ENCODE measurements at places on chromosomes 3 and 15.

DNA sequence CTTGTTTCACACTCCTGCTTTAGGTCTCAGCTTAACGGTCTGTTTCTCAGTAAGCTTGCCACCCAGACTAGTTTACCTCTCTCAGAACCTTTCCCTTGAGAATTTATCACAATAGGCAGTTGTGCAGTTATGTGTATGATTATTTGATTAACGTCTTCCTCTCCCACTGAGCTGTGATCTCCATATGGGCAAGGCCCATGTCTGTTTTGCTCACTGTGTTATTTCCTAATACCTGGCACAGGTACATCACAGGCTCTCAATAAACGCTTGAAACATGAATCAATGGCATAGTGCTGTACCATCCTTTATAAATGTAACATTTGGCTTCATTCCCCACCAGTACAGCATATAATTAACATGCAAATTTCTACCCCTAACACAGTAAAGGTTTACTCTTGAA lies 29.1 kb upstream of the RARRES1 start:
- H3K36me3 ChIP-seq, result no peaks in the 10 kb centered on the region
- no peak overlapping the region for H3K4me3 ChIP-seq
- DNase-seq, result no peak
- H3K27me3 ChIP-seq, result no peaks in the 10 kb centered on the region

GRCh38 chr3:117160176-117160575 lies 450.6 kb downstream of the TUSC7 start:
- no peaks in the 10 kb centered on the region for H3K4me1 ChIP-seq
- no peaks in the 10 kb centered on the region for H3K27me3 ChIP-seq
- no peak overlapping the region for H3K4me3 ChIP-seq
- no peak overlapping the region for H3K27ac ChIP-seq
- H3K36me3 ChIP-seq, result no peaks in the 10 kb centered on the region

DNA sequence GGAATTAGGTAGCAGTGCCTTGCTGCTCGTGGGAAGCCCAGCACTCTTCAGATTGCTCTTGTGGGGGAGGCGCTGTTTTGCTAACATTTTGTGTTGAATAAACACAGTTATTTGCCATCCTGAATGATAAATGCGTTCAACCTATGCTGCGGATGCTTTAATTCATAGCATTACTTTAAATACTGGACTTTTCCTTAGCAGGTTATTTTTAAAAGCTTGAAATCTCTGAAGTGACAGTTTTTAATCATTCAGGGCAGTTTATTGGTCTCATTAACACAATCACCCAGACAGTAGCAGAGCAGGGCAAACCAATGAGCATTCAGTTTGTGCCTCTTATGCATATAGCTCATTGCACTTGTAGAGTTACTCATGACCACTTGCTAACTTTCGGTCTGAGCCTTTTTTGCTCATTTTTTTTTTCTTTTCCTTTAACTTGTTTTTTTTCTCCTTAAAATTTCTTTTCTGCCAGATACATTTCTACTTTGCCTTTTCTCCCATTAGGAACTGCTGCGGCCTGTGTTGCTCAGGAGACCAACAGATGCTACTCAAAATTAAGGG lies 5.2 kb downstream of the CACNA2D3 start:
- no peaks in the 10 kb centered on the region for H3K36me3 ChIP-seq
- H3K27ac ChIP-seq, result no peak overlapping the region
- H3K4me1 ChIP-seq, result peaks cover 6% of the 10 kb centered on the region

DNA sequence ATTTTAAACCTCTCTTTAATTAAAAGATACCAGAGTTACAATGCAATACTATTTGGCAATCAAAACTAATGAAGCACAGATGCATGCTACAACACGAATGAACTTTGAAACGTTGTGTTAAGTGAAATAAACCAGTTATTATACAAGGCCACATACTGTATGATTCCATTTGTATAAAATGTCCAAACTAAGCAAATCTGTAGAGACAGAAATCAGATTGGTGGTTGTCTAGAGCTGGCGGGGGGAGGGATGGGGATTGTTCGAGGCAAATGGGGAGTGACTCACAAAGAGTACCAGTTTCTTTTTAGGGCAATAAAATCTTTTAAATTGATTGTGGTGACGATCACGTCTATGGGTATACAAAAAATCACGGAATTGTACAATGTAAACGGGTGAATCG lies 677.0 kb downstream of the NTRK3 start:
- no peak for DNase-seq
- H3K4me3 ChIP-seq, result no peak overlapping the region
- no peak overlapping the region for H3K27ac ChIP-seq
- no peaks in the 10 kb centered on the region for H3K27me3 ChIP-seq
- no peaks in the 10 kb centered on the region for H3K4me1 ChIP-seq
- no peaks in the 10 kb centered on the region for H3K36me3 ChIP-seq

- H3K36me3 ChIP-seq, result no peaks in the 10 kb centered on the region
- DNase-seq, result no peak
- H3K4me1 ChIP-seq, result no peaks in the 10 kb centered on the region
These were observed 328.0 kb upstream of the SOX2 start for GRCh38 chr3:181383760-181384159.

GRCh38 chr3:15265655-15266509 lies 59.8 kb downstream of the CAPN7 start:
- H3K27me3 ChIP-seq, result no peaks in the 10 kb centered on the region
- no peak overlapping the region for H3K4me3 ChIP-seq
- no peak overlapping the region for H3K27ac ChIP-seq
- peaks cover 4% of the 10 kb centered on the region for H3K36me3 ChIP-seq
- DNase-seq, result no peak

GRCh38 chr15:89068325-89068784 lies 19.9 kb upstream of the ABHD2 start:
- DNase-seq, result no peak
- no peak overlapping the region for H3K4me3 ChIP-seq
- no peak overlapping the region for H3K27ac ChIP-seq
- H3K27me3 ChIP-seq, result no peaks in the 10 kb centered on the region
- H3K4me1 ChIP-seq, result no peaks in the 10 kb centered on the region
- no peaks in the 10 kb centered on the region for H3K36me3 ChIP-seq

DNA sequence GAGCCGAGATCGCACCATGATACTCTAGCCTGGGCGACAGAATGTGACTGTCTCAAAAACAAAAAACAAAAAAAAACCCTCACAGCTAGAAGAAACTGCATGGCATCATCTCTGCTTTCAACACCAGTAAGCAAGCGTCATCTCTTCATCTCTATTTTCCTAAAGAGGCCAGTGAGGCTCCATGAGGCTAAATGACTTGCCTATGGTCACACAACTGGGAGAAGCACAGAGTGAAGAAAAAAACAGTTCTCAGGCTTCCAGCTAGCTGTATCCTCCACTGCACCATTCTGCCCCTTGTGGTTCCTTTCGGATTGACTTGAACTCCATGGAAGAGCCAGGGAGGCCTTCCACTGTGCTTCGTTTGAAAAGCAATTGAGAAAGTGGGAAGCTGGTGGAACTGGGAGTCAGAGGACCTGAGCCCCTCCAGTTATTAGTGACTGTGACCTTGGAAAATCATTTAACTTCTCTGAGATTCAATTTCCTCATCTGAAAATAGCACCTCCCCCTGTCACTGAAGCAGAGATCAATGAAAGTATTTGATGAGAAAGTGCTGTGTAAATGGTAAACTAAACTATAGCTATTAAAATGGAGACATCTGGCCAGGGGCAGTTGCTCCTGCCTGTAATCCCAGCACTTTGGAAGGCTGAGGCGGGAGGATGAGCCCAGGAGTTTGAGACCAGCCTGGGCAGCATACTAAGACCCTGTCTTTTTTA lies 32.1 kb upstream of the DENND4A start:
- H3K27me3 ChIP-seq, result no peaks in the 10 kb centered on the region
- peaks cover 8% of the 10 kb centered on the region for H3K4me1 ChIP-seq
- H3K27ac ChIP-seq, result no peak overlapping the region
- H3K4me3 ChIP-seq, result no peak overlapping the region

DNA sequence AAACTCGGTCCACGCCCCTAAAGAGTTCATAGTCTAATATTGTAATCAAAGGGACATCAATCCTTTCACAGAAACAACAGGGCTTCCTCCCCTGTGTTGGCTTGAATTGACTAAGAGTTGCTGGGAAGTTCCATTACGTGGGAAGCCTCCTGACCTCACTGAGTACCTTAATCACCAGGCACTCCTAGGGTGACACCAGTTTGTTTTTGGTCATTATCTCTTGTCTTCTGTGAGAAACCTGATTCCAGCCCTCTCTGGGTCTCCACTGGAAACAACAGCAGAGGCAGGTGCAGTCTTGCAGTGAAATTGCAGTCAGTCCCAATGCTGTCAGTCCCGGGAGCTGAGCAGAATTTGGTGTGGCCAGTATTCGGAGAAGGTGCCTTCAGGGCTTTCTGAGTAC lies 55.4 kb downstream of the BOC start:
- H3K4me3 ChIP-seq, result no peak overlapping the region
- no peak overlapping the region for H3K27ac ChIP-seq
- no peaks in the 10 kb centered on the region for H3K27me3 ChIP-seq
- H3K4me1 ChIP-seq, result no peaks in the 10 kb centered on the region
- no peaks in the 10 kb centered on the region for H3K36me3 ChIP-seq
- no peak for DNase-seq

GRCh38 chr15:80778964-80779657 lies at the start of gene CEMIP:
CEMIP (plus strand) TSS chr15:80779370; CDS start chr15:80873880, 94,510 bp downstream.
- no peaks in the 10 kb centered on the region for H3K36me3 ChIP-seq
- H3K27me3 ChIP-seq, result peaks cover 43% of the 10 kb centered on the region
- peak within 1 kb of the TSS; percentile 67 for H3K4me3 ChIP-seq
- H3K27ac ChIP-seq, result no peak within 1 kb of the TSS
- peak; percentile 45 for DNase-seq

- no peak for DNase-seq
- no peaks in the 10 kb centered on the region for H3K4me1 ChIP-seq
- no peak overlapping the region for H3K27ac ChIP-seq
These were observed 25.2 kb downstream of the RAB5A start for GRCh38 chr3:19972054-19972453.

DNA sequence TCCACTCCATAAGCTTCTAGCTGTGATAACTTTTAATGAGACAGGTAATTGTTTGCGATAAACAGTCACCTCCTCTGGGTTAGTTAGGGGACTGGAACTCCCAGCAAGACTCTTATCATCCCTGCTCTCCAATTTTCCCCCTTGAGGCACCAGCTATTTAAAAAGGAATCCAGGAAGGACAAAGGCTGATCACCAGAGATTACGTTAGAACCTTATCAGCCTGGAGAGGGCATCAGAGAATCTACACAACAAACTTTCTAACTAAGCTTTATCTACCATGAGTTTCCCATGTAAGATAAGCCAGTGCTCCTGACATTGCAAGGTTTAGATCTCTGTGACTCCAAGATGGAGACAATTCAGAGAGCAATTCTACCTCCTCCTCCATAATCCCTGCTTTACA lies 31.3 kb downstream of the GPR176 start:
- no peak for DNase-seq
- H3K27ac ChIP-seq, result no peak overlapping the region
- no peaks in the 10 kb centered on the region for H3K27me3 ChIP-seq
- H3K4me1 ChIP-seq, result peaks cover 12% of the 10 kb centered on the region
- no peak overlapping the region for H3K4me3 ChIP-seq
- no peaks in the 10 kb centered on the region for H3K36me3 ChIP-seq

- H3K36me3 ChIP-seq, result peaks cover 64% of the 10 kb centered on the region
- no peak for DNase-seq
- H3K4me3 ChIP-seq, result no peak overlapping the region
- no peaks in the 10 kb centered on the region for H3K27me3 ChIP-seq
These were observed 89.7 kb upstream of the CGNL1 start for GRCh38 chr15:57286446-57287122.

- no peaks in the 10 kb centered on the region for H3K27me3 ChIP-seq
- H3K36me3 ChIP-seq, result no peaks in the 10 kb centered on the region
- no peak overlapping the region for H3K27ac ChIP-seq
- H3K4me3 ChIP-seq, result no peak overlapping the region
- no peak for DNase-seq
These were observed 46.2 kb downstream of the TBL1XR1 start for GRCh38 chr3:177150970-177151627.

DNA sequence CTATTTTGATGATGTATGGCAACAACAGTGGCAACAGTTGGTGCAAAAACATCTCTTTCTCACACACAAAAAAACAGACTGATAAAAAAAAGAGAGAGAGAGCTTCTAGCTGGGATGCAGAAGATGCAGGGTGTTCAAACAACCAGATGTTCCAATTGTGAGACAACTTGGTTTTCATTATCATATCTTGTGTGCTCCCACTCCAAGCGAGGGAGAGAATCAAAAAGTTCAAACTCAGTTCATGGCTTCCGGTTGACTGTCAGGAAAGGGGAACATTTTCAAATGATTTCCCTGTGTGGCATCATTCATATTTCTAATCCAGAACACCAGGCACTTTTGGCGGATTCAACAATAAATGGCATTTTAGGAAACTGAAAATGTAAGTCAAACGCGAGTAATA lies 72.1 kb downstream of the RSL24D1 start:
- H3K36me3 ChIP-seq, result no peaks in the 10 kb centered on the region
- no peaks in the 10 kb centered on the region for H3K27me3 ChIP-seq
- no peak overlapping the region for H3K4me3 ChIP-seq
- no peaks in the 10 kb centered on the region for H3K4me1 ChIP-seq
- DNase-seq, result no peak

DNA sequence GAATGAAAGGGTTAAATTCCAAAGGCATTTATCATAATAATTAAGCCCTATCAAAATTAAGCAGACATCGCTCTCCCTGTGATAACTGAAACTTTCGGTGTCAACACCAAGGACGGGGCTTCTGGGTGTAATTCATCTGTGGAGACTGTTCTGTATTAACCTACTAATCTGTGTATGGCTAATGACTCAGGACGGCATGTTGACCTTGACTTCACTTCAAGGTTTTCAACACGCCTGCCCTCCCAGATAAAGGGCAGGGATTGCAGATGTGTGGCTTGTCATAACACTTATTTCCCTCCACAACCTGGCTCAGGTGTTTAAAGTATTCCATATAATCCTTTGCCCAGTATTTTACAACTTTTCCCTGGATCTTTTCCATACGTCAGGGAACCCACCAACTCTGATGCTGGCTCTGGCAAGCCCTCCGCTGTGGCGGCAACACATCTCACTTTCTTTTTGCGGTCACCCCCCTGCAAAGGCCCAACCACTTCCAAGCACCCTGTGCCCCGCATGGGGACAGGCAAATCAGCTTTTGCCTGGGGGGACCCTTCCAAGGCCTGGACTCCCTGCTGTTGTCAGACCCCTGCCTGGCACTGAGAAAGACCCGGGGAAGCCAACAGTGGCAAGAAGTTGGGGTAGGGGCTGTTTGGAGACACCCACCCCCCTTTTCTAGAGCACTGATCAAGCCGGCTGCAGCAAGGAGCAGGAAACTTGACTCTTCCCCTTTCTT lies 93.2 kb upstream of the MEF2A start:
- H3K27me3 ChIP-seq, result no peaks in the 10 kb centered on the region
- H3K27ac ChIP-seq, result no peak overlapping the region
- H3K36me3 ChIP-seq, result no peaks in the 10 kb centered on the region

- peak overlapping the region; percentile 85 for H3K27ac ChIP-seq
- no peaks in the 10 kb centered on the region for H3K36me3 ChIP-seq
- H3K27me3 ChIP-seq, result no peaks in the 10 kb centered on the region
- peak; percentile 87 for DNase-seq
- peaks cover 20% of the 10 kb centered on the region for H3K4me1 ChIP-seq
These were observed 98.3 kb upstream of the VGLL3 start for GRCh38 chr3:87088993-87089841.

- H3K27me3 ChIP-seq, result no peaks in the 10 kb centered on the region
- H3K36me3 ChIP-seq, result no peaks in the 10 kb centered on the region
- H3K27ac ChIP-seq, result no peak overlapping the region
- DNase-seq, result no peak
These were observed 21.3 kb upstream of the P2RY13 start for GRCh38 chr3:151350656-151351055.

Measured in tibial artery (tissue), 4 donors.